ENCODE measurements at places on chromosomes 3 and 15.

GRCh38 chr15:50183112-50183794 is 1.3 kb downstream of the SLC27A2 start:
- DNase-seq = no peak

- no peak for DNase-seq
These were observed 18.1 kb downstream of the CRABP1 start for GRCh38 chr15:78358102-78358870.

DNA sequence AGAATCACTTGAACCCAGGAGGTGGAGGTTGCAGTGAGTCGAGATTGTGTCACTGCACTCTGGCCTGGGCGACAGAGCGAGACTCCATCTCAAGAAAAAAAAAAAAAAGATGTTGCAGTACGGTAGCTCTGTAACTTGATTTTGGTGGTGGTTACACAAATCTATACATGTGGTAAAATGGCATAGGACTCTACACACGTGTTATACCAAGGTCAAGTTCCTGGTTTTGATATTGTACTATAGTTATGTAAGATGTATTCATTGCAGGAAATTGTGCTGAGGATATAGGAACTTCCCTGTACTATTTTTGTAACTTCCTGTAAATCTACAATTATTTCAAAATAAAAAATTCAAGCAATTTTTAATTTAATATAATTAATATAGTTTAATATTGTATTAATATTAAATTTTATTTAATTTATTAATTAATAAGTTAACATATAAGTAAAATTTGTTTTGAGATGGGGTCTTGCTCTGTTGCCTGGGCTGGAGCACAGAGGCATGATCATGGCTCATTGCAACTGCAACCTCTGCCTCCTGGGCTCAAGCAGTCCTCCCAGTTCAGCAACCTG is 9.9 kb downstream of the MYD88 start:
- no peak for DNase-seq

DNA sequence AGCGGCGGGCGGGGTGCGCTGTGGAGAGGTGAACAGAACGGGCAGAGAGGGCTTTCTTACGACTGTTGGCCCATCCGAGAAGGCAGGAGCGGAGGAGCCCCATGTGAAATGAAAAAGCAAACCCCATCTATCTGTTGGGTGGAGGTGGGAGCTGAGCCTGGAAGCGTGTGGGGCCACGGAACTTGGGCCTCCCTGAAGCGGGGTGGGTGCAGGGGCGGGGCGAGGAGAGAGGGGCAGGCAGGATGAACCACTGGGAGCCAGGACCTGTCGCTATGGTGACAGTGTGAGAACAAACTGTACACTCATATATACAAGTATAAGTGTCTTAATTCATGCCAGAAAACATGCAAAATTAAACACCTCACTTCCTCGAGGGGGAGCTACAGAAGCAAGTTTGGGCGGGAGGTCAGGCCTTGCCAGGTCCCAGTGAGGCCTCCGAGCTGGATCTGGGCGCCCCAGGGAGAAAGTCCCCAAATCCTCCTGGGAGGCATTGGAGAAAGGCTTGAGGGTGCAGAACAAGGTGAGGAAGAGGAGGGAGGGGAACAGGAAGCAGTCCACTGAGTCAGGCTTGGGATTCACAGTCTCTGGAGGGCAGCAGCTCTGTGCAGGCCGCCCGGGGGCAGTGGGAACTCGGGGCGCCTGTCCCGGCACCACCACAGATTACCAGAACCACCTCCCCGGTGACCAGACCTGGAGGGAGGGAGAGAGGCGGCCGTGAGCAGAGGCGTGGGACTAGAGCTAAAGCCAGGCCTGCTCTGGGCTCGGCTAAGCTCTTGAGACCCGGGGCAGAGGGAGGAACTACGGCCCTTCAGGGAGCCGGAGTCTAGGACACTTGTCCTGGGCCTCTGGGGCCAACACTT is 34.8 kb downstream of the RBPMS2 start:
- DNase-seq = no peak

All from NCI-H2081 (cell line).